ENCODE measurements at places on chromosomes 3 and 15.

DNA sequence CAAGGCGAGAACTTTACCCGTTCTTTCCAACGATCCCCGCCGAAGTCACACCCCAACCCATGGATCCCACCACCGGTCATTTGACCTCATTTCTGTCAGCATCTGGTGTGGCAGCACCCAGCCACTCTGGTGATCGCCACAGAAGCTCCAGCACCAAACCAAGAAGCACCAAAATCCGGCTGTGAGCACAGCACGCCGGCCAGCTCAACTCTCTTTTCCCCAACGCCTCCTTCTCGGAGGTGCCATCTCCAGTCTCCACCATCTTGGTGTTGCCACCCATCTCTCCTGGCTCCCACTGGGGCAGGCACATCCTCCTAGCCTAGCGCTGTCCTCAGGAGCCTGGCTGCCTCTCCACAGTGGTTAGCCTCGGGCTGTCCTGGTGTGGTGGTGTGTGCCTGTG is 6.5 kb downstream of the MUC4 start:
- DNase-seq = no peak

DNA sequence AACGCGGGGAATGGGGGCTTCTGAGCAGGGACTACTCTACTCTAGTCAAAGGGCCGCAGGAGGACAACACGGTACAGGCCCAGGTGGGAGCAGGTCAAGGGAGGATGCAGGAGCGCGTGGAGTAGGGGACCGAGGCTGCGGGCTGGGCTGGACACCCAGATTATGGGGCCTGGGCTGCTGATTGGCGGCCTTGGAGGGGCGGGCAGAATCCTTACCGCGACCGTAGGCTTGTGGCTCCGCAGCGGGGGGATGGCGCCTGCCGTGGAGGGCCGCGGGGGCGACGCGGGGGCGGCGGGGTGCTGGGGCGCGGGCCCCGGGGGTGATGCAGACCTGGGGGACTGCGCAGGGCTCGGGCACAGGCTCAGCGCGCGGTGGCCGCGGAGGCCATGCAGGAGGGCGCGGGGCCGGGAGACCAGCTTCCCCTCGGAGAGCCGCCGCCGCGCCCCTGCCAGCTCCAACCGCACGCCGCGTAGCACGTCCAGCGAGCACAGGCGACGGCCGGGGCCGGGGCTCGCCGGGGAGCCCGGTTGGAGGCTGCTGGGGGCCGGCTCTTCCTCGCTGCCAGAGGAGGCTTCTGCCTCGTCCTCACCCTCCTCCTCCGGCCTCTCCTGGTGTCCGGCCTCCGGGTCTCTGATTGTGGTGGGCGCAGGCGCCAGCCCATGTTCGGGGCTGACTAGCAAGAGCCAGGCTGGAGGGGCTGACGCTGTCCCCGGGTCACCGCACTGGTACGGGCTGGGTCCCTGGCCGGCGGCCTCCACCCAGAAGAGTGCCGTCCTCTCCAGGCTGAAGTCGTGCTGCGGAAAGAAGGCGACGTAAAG is 12.9 kb downstream of the UBAP1L start:
- peak; percentile 51 for DNase-seq

GRCh38 chr15:47997195-47998080 is 123.4 kb upstream of the SLC24A5 start:
- DNase-seq = no peak

GRCh38 chr3:78724859-78725258 is 1042.9 kb downstream of the ROBO1 start:
- no peak for DNase-seq

DNA sequence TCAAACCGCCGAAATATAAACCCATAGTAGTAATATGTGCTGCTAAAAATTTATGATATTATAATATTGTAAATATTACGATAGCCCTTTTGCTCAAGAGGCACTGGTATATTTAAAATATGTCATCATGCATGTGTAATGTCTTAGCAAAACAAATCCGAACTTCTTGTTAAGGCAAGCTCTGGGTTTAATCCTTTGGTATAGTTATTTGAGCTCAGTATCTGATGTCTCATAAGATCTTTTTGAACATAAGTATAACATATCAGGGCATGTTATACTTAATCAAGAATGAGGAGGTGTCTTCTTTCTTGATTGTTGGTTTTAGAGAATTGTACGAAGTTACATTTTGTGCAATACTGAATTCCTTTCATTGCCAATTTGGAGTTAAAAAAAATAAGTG is 154.1 kb upstream of the CBLB start:
- no peak for DNase-seq

DNA sequence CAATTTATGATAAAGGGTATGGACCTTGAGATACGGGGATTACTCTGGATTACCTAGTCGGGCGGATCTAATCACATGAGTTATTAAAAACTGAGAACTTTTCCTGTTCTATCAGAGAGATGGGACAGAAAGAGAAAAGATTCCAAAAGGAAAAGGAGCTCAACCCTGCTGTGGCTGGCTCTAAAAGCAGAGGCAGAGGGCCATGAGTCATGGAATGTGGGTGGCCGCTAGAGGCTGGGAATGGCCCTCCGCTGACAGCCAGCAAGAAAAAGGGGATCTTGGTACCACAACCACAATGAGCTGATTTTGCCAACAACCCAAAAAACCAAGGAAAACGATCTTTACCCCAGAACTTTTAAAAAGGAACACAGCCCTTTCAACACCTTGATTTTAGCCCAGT is 210.0 kb downstream of the MAGI1 start:
- no peak for DNase-seq

- DNase-seq = no peak
Observed at GRCh38 chr3:130900959-130901358, 7.1 kb downstream of the ATP2C1 start.

DNA sequence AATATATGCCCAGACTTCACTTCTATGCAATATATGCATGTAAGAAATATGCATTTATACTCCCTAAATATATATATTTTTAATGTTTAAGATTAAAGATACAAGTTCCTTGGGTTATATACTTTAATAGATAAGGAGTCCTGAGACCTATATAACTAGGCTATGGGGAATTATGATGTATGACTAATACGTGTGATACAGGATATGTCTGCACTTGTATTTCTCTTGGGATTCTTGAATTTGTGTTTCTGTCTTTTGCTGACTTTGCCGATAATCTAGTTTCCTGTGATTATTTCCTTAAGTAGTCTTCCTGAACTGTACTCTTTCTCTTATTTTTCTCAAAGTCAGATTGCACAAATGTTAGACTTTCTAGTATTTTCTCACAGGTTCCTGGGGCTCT is 109.6 kb downstream of the PIK3CB start:
- DNase-seq = no peak

DNA sequence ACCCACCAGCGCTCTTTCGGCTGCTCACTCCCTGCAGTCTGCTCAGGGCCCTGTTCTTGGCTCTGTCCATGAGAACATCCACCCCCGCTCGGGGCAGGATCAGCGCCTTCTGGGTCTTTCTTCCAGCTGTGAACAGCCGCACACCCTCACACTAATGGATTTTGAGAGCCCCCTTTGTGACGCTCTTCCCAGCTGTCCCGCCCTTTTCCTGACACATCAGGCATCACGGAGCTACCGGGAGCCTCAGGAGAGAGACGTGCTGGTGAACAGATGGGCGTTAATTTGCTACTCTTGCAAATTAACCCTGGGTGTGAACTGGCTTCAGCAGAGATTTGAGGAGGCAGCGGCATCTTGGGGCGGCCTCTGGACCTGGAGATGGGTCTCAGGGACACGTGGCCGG is 113.0 kb downstream of the TMEM266 start:
- DNase-seq = no peak

DNA sequence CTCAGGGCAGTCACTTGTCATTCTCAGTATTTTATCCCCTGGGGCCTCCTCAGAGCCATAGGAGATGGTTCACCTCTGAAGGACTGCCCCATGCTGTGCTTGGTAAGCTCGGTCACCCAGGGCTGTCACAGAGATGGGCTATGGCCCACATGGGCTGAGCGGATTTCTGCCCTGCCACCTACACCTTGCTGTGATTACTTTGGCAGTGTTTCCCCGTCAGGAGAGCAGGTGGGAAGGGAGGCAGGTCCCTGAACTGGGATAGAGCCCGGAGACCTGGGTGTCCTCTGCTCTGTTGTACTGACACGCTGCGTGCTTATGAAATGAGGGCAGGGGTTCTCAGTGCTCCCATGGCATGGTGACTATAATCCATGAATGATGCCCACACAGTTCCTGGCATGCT is 48.9 kb downstream of the APBA2 start:
- DNase-seq = no peak

DNA sequence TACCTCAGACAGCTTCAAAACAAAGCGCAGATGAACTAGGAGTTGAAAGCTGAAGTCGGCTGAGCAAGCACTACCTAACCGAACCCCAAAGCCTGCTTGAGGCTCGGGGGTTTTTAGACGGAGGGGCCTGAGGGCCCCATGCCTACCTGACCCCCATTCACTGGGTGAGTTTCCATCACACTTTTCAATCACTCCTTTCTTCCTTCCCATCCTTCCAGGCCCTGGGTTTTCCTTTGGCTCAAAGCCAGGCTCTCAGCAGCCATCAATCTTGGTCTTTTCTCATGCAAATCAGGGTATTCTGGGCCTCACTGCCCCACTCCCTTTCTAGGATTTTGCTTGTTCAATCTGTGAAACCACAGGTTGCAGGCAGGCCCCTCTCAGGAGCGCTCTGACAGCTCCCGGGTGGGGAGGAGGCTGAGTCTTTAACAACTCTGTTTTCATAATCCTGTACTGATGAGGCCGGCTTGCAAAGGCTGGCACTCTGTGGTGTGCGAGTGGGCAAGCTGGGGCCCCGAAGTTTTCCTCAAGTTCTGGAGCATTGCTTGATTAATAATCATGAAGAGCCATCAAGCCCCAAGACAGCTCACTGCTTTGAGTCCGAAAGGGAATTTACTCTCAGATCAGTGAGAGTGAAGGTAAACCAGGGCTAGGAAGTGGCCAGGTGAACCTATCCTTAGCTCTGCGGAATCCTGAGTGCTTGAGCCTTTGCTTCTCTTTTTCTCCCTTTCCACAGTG is 97.6 kb downstream of the FRMD4B start:
- peak; percentile 64 for DNase-seq

DNA sequence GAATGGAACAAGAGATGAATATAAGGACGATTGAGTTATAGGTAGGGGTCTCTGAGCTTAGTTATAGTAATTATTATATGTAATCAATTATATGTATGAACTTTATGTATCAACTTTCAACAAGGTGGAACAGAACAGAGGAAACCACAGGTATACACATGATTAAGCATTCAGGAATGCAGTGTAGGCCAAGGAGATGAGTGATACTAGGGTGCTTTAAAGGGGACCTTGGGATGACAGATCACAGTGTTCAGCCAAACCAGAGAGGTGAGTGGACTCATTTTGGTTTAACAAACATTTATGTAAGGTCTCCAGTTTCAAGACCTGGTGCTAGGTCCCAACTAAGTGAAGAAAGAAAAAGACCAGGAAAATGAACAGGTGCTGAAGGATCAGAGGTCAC is 895.5 kb downstream of the ROBO2 start:
- DNase-seq = no peak

Data from retina (tissue), 1 donor.